ENCODE measurements at places on chromosomes 13 and 19.

GRCh38 chr19:30896554-30896953 is 452.7 kb downstream of the TSHZ3 start:
- no peak for DNase-seq

- DNase-seq = no peak
Measured at GRCh38 chr13:87274209-87274819, 396.9 kb upstream of the SLITRK5 start.

- no peak for DNase-seq
Measured at GRCh38 chr19:51719251-51719988, 4.4 kb downstream of the HAS1 start.

- no peak for DNase-seq
Measured at GRCh38 chr13:47146991-47147811, 250.3 kb upstream of the HTR2A start.

GRCh38 chr13:50908371-50908770 is 1.2 kb upstream of the RNASEH2B start:
- no peak for DNase-seq

DNA sequence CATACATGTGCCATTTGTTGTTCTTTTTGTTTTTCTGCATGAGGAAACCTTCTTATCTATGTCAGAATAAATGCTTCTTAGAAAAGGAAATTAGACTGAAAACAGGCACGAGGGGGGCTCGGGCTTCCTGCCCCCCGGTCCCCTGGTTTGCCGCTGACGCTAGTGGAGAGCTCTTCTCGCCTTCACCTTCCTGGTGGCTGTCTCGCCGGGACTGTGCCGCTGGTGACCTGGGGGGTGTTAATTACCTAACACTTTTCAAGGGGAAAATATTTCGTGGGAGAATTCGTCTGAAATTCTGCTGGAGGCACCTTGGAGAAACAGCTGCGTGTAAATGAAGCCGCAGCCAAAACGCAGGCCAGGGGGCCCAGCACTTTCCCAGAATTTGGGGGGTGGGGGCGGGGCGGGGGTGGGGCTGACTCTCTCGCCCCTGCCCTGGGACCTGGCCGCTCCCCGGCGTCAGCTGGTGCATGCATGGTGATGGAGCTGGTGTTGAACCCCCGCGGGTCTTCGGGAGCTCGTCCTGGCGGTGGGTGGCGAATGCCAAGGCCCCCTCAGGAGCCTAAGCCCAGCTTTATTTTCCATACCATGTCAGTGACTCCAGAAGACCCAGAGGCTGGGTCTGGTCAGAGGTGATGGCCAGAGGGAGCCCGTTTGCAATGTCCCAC is 58.3 kb upstream of the MCF2L start:
- no peak for DNase-seq

GRCh38 chr19:48819366-48819816 is 8.6 kb upstream of the BCAT2 start:
- DNase-seq = no peak

GRCh38 chr13:49927755-49928154 is 8.4 kb downstream of the SPRYD7 start:
- no peak for DNase-seq

DNA sequence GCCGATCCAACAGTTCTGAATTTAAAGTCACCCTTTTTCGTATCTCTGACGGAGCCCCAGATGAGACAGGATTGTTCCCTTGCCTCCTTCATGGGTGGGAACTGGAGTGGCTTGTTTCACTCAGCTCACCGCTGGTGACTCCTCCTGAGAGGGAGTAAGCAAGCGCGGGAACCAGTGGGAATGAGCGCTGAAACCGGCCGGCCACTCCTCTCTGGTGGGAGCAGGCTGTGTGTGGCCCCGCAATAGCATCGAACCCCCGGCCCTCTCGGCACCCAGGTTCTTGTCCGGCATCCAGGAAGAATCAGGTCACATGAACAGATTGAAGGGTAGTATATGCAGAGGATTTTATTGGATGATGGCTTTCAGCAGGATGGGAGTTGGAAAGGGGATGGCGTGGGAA is 1211.6 kb upstream of the PCDH20 start:
- no peak for DNase-seq
